Dermis blood vessel endothelial cell (primary cell): ENCODE measurements at places on chromosomes 7 and 10.

DNA sequence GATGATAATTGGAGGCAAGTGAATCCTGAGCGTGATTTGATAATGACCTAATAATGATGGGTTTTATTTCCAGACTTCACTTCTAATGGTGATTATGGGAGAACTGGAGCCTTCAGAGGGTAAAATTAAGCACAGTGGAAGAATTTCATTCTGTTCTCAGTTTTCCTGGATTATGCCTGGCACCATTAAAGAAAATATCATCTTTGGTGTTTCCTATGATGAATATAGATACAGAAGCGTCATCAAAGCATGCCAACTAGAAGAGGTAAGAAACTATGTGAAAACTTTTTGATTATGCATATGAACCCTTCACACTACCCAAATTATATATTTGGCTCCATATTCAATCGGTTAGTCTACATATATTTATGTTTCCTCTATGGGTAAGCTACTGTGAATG lies 79.6 kb downstream of the CFTR start:
- DNase-seq = no peak

- DNase-seq = no peak
Measured at GRCh38 chr7:152292897-152293296, 142.9 kb downstream of the KMT2C start.

DNA sequence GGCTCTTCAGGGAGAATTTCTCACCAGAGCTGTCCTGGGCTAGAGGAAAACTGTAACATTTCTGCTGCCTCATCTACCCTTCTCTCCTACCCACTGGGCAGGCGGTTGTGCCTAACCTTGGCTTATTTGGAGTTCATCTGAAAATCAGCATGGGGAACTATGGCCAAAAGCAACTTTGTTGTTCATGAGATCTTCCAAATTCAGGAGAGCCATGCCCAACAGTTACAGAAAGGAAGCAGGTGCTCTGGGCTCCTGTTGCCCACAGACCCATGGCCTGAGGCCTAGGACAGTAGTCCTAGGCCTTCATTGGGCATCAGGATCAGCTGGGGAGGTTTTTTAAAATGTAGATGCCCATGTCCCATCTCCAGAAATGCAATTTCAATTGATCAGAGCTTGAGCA lies 85.2 kb downstream of the GRID1 start:
- DNase-seq = no peak

- peak; percentile 90 for DNase-seq
Measured at GRCh38 chr7:108146070-108146842, 16.1 kb upstream of the LAMB4 start.

DNA sequence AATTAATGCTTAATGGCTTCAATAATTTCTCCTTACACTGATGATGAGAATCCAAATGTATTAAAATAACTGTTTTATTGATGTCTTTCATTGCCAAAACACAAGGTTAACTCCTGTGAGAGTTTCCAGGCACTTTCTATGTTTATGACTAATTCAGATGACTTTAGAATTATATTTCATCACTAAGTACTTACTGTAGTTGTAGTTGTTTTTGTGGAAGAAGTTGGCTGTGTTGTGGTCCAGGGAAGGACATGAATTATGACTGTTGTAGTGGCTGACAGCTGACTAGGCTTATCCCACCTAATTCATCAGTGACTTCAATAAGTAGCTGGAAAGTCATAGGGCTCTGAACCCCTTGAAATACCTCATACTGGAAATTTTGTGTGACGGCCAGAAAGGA lies 254.8 kb downstream of the HGF start:
- DNase-seq = no peak

DNA sequence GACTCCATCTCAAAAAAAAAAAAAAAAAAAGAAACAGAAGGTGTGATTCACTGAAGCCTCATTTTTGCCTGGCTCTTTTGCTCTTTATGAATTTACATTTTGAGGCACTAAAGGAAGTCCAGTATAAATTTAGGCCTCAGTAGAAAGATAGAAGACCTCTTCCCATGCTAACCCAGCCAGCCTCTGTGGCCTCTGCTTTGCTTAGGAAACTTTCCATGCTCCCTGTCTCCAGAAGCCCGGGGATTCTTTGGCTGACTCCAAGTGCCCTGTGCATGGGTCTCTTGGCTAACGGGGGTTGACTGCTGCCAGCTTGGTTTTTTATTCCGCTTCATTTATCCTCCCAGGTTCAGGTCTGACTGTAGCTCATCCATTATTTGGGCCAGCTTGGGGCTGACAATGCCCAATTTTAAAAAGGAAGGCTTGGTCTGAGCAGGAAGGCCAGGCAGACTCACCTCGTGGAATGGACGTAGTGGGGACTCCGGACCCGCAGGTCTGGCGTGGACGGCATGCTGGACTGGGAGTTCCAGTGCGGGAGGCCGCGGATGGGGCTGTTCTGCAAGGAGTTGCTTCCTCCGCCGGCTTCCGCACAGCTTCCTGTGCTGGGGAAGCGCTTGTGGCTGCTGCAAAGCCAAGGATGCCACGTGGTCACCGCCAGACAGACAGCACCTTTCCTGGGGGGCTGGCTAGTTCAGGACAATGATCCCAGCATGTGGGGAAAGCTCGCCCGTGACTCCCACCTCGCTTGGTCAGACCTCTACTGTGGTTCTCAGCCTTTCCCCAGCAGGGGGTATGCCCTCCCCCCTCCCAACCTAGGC lies 72.3 kb downstream of the PRPF18 start:
- peak; percentile 64 for DNase-seq

DNA sequence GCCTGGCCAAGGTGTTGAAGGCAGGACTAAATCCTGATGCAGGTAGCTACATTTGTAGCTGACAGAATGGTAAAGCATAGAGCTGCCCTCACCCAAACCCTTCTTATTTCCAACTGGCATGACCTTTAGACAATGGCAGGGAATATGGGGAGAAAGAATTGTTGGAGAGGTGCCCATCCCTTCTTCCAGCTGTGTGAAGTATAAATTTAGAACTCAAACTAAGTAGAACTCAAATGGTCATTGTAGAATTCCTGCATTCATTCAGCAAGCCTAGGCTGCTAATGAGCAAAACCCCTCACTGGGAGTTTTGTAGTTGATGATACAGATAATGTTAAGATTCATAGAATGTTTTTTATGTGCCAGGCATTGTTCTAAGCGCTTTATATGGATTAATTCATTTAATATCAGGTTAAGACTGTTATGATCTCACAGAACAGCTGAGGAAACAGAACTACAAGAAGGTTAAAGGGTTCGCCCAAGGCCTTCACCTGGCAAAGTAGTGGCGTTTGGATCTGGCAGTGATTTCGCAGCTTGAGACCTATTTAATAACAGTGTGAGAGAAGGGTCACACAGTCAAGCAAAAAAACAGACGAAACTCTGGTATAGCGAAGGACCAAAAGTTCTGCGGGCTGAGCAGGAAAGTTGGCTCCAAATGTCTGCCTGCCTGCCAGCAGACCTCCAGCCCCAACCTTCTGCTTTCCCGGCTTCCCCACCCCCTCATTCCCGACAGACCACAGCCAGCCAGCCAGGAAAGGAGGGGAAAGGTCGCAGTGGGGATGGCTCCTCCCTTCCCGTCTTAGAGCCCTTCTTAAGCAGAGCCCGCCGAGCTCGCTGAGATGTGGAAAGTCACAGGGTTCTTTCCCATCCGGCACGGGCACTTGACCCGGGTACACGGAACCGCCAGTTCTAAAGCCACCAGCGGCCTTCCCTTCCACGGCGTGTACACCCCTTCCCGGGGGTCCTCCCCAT lies 1.6 kb upstream of the HILPDA start:
- DNase-seq = peak; percentile 64

GRCh38 chr10:13633689-13634088 lies 46.9 kb downstream of the PRPF18 start:
- no peak for DNase-seq

- no peak for DNase-seq
Measured at GRCh38 chr7:134874407-134874806, 95.0 kb downstream of the CALD1 start.

DNA sequence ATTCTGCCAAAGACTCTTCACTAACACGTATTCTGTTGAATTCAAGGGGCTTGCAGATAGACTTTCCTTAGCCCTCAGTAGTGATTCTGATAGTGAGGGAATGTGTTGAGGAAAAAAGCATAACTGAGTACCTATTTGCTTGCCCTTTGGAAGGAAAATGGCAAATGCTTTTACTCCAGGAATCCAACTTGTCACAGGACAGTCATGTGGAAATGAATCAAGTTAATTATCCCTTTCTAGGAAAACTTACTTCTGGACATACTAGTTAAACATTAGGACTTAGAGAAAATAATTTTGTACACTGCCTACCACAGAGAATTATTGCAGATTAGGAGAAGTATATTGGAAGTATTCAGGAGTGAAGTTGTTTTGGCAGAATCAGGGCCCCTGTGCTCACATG lies 148.9 kb upstream of the SLC13A1 start:
- DNase-seq = no peak
